ENCODE measurements at places on chromosomes 1 and 21. TPM values are rescaled to one million over a fixed set of nuclear protein-coding genes. Genes with fewer than 3 reads are reported as not detected.
A peak's percentile ranks its signal among the peaks of the same experiment; 100 is the strongest.

SORT1 gene
- 55.8 TPM for total RNA-seq

KAZN gene
- 9.2 TPM for total RNA-seq

DNA sequence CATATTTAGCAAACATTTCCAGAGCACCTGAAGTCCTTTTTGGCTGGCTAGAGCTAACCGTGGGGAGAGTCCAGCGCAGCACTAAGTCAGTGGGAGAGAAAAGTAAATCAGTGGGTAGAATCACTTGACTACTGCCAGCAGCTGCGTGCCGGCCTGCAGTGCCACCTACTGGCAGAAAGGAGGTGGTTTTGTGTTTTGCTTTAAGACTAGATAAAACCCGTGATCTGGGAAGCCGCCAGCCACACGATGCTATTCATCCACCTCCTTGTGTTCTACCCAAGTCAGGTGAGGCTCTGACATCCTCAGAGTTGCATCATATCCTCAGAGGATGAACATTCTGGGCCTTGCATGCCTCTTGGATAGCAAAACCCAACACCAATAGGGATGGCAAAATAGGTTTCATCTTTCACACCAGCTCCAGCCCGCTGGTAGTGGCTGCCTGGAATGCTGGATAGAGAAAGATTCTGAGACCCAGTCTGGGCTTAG is 14.1 kb upstream of the HEYL start:
- DNase-seq: peak; percentile 68

GRCh38 chr1:150233359-150234308 is 2.3 kb downstream of the ANP32E start:
- no peak for DNase-seq

DNA sequence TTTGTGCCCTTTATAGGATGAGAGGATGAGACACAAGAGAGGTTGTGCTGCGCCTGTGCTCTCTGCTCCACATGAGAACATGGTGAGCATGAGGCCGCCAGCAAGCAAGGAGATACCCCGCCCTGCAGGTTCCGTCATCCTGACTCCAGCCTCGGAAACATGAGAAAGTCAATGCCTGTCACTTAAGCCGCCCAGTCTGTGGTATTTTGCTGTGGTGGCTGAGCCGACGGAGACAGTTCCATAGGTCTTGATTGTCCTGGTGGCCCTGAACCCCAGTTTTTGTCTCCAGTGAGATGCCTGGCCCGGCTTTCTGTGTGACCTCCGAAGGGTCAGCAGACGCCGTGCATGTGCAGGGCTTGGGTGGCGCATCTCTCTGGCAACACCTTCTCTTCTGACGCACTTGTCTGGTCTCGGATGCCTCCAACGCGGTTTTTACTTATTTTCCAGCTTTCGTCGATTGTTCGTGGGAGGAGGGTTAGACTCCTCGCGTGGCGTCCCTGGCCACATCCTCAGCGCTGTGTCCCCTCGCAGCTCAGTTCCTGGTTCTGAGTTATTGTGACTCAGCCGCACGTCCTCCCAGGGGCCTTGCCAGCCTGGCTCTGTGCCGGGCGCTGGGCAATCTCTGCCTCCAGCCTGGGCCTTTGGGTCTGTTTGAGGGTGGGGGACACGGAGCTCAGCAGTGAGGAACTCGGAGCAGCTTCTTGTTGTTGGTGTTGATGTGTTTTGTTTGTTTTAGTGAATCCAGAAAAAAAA is 70.0 kb downstream of the FAAP20 start:
- DNase-seq: no peak

DNA sequence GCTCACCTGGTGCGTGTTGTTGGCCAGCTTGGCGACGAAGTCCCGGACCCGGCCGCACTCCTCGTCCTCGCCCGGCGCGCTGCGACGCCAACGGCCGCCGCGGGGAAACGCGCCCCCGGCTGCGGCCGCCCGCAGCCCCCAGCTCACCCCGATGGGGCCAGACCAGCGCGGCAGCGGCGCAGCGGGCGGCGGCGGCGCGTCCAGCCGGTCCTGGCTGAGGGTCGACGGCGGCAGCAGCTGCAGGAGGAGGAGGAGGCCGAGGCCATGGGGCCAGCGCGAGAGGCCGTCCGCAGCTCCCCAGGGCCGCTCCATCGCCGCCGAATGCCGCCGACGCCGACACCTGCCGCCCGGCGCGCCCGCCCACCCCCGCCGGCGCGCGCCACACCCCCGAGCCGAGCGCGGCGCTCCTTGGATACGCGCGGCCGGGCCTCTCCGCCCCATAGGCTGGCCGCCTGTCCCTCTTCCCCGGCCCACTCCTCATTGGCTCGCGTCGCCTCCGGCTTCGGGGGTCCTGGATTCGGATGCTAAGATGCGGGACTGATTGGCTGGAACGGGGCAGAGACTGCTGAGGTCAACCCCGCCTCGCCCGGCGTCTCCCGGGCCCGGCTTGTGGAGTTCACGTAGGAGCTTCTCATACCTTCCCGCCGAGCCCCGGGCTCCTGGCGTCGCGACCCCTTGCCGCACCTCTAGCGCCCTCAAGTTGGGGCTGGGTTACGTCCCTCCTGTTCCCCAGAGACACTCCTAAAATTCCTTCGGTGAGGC is at the start of gene SORT1:
Gene SORT1 (minus strand): TSS at position 338 of the 762 bp plus-strand sequence. CDS start 26 bp downstream, at position 312.
- DNase-seq: no peak

DNA sequence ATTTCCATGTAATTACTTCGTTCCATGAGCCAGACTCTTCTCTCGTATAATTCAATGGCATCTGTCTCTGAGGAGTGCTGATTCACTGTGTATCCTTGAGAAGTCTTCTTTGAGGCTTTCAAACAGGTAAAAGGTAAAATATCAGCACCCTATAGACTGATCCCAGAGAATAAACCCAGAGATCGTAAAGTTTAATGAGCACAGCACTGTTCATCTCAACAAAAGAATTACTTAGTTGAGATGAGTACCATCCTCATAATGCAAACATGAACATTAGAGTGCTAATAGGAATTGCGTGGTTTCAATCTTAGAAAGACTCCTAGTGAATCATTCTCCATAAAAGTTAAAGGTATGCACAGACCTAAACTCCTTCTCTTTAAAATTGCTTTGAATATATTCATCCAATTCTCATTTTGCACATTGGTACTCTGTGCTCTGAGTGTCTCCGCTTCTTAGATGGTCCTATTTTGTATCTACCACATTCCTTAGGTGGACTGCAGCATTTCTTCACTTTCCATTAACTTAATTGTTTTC is 97.2 kb downstream of the TBX15 start:
- no peak for DNase-seq

GRCh38 chr1:111880881-111881837 is 108.3 kb downstream of the KCND3 start:
- DNase-seq: no peak

GRCh38 chr1:226634611-226635246 is 86.2 kb downstream of the STUM start:
- DNase-seq: no peak

GRCh38 chr21:28704746-28705145 is 287.9 kb downstream of the LTN1 start:
- no peak for DNase-seq

Data from omental fat pad (tissue), 4 donors.